CD8-positive, alpha-beta T cell (primary cell): ENCODE measurements at places on chromosomes 3 and 15. TPM values are rescaled to one million over a fixed set of nuclear protein-coding genes. Genes with fewer than 3 reads are reported as not detected.

CFAP92 gene
- total RNA-seq = 0.75 TPM

ACKR4 gene
- 0.17 TPM for total RNA-seq

SLC22A13 gene
- 0.44 TPM for total RNA-seq

IL20RB gene
- total RNA-seq = 1.5 TPM

MME gene
- total RNA-seq = 0.86 TPM

SIDT1 gene
- total RNA-seq = 38.3 TPM

RBMS3 gene
- total RNA-seq = 0.56 TPM

SLC12A1 gene
- not detected for total RNA-seq

SHC4 gene
- total RNA-seq = not detected

MASP1 gene
- not detected for total RNA-seq

GOLGA8B gene
- total RNA-seq = 342 TPM

CCDC14 gene
- 21.9 TPM for total RNA-seq

GNAT1 gene
- 0.28 TPM for total RNA-seq

SI gene
- total RNA-seq = not detected

TMEM45A gene
- 0.16 TPM for total RNA-seq

P2RY1 gene
- 0.06 TPM for total RNA-seq

RSL24D1 gene
- 181 TPM for total RNA-seq

ARPC4 gene
- 97.7 TPM for total RNA-seq

CSPG4 gene
- not detected for total RNA-seq

GPR160 gene
- 3.7 TPM for total RNA-seq

NDUFB5 gene
- 25.6 TPM for total RNA-seq

MEIS2 gene
- not detected for total RNA-seq

CHAC1 gene
- 0.69 TPM for total RNA-seq

IGDCC3 gene
- total RNA-seq = not detected

CTSH gene
- total RNA-seq = 5.0 TPM

CACNA2D3 gene
- not detected for total RNA-seq

COL7A1 gene
- total RNA-seq = 1.6 TPM

FBXO40 gene
- not detected for total RNA-seq

HES1 gene
- total RNA-seq = 1.1 TPM

WDR72 gene
- total RNA-seq = not detected
